ENCODE measurements at places on chromosomes 5 and 9.
A peak's percentile ranks its signal among the peaks of the same experiment; 100 is the strongest.

DNA sequence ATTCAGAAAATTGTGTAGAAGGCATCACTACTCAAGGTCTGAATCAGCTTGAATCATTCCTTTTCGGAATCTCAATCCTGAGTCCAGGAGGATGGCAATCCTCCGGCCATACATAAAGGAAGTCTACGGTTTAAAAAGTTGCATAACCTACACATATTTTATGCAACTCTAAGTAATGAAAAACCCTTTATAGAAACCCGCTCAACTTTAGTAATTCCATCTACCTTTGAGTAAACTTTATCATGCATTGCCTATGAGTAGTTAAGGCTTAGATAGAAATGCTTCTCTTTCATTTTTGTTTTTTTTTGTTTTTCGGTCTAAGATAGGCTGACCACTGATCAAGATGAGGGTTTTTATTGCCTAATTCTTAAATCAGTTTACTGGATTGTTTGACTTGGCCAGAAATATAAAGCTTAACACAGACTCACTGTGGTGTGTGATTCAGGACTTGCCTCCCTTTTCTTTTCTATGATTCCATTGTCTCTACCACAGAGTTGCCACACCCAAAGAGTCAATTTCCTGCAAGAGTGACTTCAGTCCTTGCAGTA, 85.0 kb downstream of the LURAP1L start:
- no peak for DNase-seq

GRCh38 chr5:55634866-55635265, 77.3 kb downstream of the SLC38A9 start:
- DNase-seq: no peak

GRCh38 chr5:173891308-173892116, 3.4 kb downstream of the CPEB4 start:
- DNase-seq: no peak

DNA sequence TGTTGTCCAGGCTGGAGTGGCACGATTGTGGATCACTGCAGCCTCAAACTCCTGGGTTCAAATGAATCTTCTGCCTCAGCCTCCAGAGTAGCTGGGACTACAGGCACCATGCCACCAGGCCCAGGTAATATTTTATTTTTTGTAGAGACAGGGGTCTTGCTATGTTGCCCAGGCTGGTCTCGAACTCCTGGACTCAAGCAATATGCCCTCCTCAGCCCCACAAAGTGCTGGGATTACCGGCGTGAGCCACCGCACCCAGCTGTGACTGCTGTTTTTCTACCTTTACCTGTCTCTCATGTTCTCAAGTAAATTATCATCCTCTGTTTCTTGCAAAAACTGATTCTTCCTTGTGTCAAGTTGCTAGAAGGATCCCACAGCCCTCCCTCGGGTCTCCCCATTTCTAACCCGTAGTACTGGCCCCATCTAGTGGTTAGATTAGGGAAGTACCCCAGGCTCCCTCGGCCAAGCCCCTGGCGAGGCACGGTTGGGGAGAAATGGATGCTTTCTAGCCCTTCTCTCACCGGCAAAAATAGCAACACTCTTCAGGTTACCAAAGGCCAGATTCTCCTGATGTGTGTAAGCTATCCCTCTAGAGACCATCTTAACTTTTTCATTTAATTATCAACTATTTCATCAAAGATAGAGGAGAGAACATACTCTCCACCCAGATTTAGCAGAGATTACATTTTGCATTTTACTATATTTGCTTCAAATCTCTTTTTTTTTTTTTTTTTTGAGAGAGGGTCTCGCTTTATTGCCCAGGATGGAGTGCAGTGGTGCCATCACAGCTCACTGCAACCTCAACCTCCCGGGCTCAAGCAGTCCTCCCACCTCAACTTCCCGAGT, 19.2 kb upstream of the TOR1B start:
- DNase-seq: peak; percentile 77

- no peak for DNase-seq
Observed at GRCh38 chr5:132506094-132506692, 15.6 kb upstream of the IRF1 start.

DNA sequence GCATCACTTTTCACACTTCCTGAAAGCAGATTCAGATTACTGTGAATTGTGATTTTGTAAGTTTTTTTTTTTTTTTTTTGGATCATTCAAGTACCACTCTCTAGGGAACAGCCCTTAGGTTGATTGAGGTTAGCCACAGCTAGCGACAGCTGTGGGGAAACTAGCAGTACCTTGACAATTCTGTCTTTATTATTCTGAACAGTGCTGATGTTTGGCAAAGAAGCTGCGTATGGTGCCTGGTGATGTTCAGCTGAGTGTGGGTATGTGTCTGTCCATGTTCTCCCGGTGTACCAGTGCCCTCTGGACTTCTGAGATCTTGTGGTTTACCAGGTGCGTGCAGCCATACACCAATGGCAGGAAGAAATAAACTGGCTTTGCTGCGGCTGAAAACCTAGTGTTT, 117.3 kb upstream of the PLPPR1 start:
- DNase-seq: no peak

DNA sequence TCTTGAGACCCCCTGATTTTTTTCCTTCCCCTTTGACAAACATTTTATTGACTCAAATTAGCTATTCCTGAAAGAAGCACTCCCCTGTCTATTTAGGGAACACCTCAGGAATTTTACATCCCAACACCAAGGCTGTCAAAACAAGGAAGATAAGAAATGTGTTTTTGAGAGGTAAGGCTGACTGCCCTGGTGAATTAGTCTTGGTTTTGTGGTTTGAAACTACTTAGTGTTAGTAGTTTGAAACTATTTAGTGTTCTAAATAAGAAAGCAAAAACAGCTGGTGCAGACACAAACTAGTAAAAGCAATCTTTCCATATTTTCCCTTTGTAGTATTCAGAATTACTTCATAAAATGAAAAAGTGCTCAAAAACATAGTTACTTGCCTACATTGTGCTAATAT, 120.7 kb downstream of the PCSK1 start:
- no peak for DNase-seq

GRCh38 chr9:69130456-69131441, 43.3 kb upstream of the TJP2 start:
- DNase-seq: no peak

DNA sequence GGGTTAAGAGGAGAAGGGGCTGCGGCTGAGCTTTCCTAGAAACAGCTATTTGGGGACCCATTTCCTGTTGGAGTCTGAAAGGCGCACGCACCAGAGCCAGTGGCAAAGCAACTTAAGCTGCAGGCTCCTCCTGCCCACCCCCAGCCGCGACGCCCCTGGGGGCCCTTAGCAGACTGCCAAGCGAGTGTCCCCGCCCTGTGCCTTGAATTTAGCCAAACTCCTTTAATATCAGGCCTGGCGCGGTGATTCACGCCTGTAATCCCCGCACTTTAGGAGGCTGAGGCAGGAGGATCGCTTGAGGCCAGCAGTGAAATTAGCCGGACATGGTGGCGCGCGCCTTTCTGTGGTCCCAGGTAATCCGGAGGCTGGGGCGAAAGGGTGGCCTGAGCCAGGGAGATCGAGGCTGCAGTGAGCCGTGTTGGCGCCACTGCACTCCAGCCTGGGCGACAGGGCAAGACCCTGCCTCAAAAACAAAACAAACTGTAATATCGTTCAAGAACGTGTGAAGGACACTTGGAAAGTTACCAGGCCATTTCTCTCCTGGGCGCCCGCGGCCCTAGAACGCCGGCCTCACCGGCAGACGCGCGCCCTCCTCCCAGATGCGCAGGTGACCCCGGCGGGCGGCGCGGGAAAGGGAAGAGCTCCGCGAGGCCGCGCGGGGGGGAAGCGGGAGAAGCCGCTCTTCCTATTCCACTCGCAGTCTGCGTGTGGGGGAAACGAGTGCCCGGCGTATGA, 1.0 kb upstream of the F2R start:
- DNase-seq: no peak

- no peak for DNase-seq
Observed at GRCh38 chr9:32380944-32381343, 3.5 kb upstream of the ACO1 start.

GRCh38 chr5:22683050-22683449, 170.1 kb downstream of the CDH12 start:
- DNase-seq: no peak

DNA sequence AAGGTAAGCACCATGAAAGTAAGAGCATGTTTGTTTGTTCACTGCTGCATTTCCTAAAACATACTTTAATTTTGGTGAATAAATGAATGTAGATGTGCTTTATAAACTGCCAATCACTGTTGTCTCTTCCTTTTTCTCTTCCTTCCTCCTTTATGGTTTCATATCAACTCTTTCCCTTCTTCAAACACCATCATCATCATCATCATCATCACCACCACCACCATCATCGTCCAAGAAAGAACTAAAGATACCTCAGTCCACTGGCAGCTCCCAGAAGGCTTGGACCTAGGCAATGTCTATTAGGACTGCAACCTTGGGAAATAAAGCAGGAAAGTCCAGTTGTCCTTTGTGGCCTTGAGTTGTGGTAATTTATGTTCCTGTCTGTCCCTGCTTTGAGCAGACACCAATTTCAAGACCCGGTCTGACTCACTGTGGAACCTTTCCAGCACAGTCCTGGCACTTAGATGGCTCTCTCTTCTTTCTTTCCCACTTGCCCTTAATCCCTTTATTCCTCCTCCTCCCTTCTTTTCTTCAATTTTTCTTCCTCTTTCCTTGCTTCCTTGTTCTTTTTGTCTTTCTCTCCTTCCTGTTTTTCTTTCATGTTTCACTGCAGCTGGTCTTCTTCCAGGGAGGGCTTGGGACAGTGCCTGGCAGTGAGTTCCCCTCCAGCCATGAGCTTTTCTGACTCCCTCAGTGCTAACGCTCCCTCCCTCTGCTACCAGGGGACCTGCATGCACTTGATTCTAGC, 99.3 kb downstream of the ANGPTL2 start:
- no peak for DNase-seq

- no peak for DNase-seq
Observed at GRCh38 chr5:132431632-132432031, 58.9 kb downstream of the IRF1 start.

DNA sequence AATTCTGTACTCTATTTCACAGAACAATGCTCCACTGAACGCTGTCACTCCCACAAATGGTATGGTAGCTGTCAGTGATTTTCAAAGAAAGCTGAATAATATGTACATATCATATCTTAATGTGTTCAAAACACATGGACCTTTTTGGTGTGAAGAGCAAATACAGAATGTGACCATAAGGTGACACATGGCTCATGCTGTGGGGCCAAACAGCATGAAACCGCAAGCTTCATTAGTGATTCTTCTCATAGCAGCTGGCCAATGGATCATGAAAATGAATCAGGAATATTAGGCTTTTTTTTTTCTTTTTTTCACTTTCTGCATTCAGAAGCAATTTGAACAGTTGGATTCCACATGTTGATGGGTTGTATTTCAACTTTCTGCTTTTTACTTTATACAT, 54.9 kb upstream of the CDH9 start:
- DNase-seq: no peak

DNA sequence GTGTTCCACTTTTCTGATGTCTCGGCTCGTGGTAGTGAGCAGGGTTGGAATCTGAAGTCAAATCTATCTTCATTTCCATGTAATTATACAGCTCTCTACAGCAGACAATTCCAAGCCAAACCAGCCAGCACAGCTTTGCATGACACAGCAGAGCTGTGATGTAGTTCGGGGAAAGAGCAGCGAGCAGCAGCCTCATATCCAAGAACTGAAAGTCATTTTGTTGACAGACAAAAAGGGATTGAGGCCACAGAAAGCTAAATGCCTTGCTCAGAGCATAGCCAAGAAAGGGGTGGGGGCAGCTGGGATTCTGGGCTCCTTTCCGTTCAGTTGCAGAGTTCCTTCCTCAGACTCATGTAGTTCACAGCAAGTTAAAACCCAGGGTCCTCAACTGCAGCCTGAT, 32.1 kb downstream of the LCP2 start:
- DNase-seq: no peak

GRCh38 chr9:115263371-115264075, 145.6 kb upstream of the TNC start:
- DNase-seq: no peak

DNA sequence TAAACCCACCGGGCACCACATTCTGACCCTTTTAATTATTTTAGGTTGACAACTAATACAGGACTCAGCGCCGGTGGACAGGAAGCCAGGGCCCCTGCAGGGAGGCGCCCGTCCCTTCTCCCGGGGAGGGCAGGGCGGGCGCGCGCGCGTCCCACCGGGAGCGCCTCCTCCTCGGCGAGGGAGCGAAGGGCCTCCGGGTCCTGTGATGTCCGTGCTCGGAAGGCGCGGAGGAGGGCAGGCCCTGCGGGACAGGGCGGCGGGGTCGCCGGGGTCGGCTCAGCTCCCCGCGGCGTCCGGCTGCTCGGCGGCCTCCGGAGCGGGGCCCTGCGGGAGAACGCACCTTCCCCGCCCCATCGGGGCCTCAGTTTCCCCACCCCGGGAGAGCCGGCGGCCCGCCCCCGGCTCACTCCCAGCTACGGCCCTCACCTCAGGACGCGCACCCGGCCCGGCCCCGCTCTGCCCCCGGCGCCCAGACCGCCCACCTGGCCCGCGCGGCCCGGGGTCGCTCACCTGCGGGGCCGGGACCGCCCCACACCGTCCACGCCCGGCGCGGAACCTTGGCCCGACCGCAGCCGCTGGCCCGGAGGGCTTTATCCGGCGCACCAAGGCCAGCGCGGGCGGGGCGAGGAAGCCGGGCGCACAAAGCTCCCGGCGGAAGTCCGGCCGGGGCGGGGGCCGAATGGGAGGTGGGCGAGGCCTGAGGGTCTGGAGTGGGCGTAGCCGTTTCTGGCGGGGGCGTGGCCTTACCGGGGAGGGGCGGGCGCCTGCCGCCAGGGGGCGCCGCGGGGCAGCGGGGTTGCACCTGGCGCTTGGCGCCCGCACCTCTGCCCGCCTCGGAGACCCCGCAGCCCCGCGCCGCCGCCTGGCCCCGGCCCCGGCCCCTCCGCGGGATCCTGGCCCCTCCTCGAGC, at the start of the genes EXD3 and NOXA1:
EXD3 (minus strand) TSS at position 559 of the 910 bp plus-strand sequence. CDS start 27,805 bp downstream, outside the sequence.
NOXA1 (plus strand) TSS at position 790 of the 910 bp plus-strand sequence. CDS start 137 bp downstream, outside the sequence.
- peak; percentile 96 for DNase-seq

DNA sequence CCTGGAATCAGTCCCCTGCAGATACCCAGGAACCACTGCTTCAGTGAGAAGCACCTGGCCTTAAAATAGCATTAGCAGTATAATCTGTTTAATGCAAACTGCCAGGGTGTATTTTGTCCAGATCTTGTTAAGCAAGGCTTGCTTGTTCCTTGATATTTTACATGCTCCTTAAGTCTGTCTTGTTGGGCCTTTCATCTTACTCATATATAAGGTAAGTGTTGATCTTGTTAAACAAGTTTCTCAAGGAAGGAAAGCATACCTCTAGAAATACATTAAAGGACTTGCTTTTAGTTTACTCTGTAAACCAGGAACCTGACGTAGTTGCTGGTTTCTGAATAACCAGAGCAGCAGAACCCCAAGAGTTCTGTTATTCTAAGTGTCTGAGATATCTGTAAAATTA, 13.7 kb downstream of the HSPA4 start:
- DNase-seq: no peak

DNA sequence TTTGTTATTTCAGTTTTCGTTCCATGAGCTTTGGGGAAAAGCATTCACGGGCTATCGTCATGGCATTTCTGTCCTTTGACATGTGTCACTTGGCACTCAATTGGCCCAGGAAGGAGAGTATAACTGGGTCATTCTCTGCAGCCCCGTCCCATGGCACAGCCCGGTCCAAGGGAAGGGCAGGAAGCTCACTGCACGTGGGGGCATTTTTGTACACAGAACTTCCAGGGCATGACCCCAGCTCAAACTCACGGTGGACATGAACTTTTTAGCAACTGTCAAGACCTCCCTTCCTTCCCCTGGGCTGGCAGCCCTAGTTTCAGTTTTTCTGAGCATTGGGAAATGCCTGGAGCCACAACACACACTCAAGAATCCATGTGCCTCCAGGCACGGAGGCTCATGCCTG, 161.6 kb upstream of the PANK3 start:
- DNase-seq: no peak
